Ureter (tissue), 1 donor: ENCODE measurements at places on chromosomes 1 and 21.

DNA sequence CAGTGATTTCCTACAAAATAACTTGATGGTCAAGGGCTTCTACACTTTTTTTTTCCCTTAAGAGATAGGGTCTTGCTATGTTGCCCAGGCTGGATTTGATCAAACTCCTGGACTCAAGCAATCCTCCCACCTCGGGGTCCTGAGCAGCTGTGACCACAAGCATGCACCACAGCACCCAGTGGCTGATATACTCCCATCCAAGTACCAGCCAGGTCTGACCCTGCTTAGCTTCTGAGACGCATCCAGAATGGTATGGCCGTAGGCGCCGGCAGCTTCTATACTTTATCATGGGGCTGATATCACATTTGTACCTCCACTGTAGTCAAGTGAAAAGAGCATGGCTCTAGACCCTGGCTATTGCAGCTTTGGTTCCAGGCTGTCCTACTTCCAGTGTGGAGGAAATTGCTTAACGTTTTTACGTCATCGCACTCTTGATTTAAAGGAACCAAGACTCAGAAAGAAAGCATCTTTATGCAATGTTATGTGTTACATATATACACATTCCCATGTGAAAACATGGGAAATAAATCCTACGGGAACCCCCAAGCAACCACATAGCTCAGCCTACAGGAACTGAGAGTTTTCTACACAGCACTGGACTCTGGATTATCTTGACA, 39.5 kb downstream of the PDPN start:
- no peak for DNase-seq

GRCh38 chr1:84089465-84089864, 54.6 kb upstream of the PRKACB start:
- no peak for DNase-seq

- no peak for DNase-seq
Observed at GRCh38 chr1:232029315-232029714, 402.7 kb downstream of the DISC1 start.

- DNase-seq, result no peak
Observed at GRCh38 chr1:78052685-78053405, 7.1 kb downstream of the GIPC2 start.

DNA sequence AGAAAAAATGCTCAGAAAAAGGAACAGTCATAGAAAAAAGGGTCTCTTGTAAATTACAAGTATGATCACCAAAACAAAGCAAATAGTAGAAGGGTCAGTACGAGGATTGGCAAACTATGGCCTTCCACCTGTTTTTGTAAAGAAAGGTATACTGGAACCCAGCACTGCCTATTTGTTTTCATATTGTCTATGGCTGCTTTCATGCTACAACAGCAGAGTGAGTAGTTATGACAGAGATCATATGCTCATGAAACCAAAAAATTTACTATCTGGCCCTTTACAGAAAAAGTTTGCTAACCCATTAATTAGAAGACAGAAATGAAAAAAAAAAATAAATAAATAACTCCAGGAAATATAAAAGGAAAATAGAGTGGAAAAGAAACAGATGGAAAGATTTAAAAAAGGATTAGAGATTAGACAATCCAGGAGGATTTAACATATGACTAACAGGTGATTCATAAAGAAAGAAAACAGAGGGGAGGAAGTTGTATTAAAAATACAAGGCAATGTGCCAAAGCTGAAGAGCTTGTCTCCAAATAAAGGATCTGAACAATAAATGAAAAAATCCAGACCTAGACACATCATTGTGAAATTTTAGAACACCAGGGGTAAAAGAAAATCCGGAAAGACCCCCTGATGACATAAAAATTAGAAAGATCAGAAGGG, 108.5 kb upstream of the SERTAD4 start:
- no peak for DNase-seq

GRCh38 chr1:196897158-196897828, 9.4 kb downstream of the CFHR4 start:
- DNase-seq, result no peak

DNA sequence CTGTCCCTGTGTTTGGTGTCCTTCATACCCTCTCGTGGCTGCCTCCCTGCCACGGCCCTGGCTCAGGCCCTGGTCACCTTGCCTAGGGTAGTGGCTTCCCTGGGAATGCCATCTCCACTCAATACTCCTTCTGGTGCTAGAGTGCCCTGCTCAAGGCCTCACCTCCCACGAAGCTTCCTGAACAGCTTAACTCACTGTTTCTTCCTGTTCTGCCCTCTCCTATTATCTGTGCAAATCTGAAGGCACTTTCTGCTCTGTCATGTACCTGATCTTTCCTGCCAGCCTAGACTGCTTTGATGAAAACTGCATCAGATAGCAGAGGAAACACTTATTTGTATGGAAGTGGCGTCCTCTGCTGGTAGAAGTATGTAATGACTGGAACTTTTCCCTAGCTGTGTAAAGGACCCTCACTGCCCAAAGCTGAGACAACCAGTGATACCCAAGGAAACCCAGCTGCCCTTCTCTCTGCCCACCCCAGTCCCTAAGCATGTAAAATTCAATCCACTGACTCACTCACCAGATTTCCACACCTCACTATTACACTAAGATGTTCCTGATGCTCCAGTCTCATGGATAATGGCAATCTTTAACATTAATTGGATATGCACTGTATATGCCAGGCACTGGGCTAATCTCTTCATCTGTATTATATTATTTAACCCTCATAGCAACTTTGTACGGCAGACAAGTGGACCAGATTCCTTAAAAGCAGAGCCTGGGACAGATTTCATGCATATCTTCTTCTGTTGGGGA, 36.2 kb upstream of the BTG2 start:
- peak; percentile 63 for DNase-seq

DNA sequence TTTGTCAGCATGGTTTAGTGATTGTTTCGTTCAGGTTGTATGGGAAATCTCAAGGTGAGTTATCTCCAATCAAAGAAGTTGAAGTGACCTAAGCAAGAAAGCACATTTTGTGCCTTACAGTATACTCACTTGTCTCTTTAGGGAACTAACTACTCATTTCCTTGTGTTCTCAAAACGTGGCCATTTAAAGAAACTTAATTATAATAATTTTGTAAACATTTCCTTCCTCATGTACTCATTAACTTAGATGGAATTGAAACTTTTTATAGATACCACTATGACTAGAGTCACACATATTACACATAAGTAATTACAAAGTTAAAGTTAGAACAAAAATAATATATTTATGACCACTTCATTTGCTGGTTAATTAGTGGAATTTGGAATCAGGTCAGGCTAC, 552.6 kb downstream of the MRPL39 start:
- DNase-seq, result no peak

GRCh38 chr1:193476748-193477147, 290.3 kb upstream of the B3GALT2 start:
- DNase-seq, result no peak

GRCh38 chr1:228830954-228831481, 95.7 kb downstream of the RHOU start:
- no peak for DNase-seq

DNA sequence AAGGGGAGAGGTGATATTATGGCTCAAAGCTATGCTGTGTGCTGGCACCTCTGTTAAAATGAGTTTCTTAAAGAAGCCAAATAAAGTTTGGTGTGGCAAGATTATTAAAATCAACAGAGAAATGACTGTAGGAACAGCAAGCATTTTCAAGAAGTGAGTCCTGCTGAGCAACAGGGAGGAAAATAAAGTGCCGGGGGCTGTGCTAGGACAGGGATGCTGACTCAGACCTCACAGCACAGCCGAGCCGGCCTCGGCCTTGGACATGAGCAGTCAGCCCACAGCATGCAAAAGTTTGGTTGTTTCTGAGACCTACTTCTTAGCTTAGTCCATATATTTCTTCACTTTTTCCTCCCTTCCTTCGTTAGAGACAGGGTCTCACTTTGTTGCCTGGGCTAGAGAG, 19.2 kb downstream of the CNIH3 start:
- no peak for DNase-seq

- no peak for DNase-seq
Observed at GRCh38 chr1:93864175-93864574, 14.8 kb downstream of the DNTTIP2 start.

- no peak for DNase-seq
Observed at GRCh38 chr21:15062606-15062965, 2.2 kb downstream of the NRIP1 start.

DNA sequence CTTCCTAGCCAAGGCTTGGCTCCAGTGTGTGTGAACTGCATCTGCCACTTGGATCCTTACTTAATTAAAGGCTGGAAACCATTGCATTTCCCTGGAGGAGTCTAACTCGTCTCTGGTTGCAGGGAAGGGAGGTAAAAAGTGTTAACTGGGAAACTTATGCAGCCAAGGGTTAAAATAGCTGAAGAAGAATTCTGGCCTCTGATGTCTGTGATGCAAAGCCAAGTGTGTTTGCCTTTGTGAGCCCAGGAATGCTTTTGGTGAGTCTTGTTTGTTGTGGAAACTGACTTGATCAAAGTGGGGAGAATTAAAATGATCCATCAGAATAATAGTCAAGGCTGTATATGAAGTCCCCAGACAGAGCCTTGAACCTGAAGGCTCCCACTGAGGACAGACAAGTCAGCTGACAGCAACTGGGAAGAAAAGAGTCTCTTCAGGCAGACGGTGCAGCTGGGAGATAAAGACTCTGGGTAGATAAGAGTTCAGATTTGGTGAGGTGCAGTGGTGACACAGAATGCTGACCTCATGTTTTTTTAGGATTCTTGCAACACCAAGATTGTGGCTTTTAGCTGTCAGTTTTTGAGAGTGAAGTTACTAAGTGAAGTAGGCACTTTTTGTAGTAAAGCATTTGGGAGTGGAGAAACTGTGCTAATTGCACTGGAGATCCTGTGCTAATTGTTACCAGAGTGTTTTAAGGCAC, 59.5 kb upstream of the WLS start:
- DNase-seq, result no peak

GRCh38 chr1:219539645-219540254, 73.2 kb downstream of the ZC3H11B start:
- DNase-seq, result no peak

DNA sequence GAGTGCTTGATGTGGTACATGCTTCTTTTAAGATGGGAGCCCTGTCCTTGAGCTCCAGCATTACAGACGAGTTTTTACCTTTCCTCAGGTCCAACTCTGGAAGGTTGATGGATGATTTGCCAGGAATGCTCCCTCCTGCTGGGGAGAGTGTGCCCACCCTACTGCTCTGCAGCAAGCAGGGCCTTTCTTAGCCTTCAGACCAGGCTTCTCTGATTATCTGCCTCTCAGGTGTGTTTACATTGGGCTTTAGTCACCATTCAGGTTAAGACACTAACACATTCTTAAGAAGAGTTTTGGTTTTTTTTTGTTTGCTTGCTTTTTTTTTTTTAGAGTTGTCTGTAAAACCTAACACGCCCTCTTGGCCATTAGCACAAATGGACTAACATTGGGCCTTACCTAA, 301.8 kb downstream of the KCNT2 start:
- DNase-seq, result no peak

GRCh38 chr21:35004314-35004713, 44.8 kb downstream of the RUNX1 start:
- DNase-seq, result no peak

- DNase-seq, result no peak
Observed at GRCh38 chr1:192461684-192462083, 113.9 kb upstream of the RGS1 start.

DNA sequence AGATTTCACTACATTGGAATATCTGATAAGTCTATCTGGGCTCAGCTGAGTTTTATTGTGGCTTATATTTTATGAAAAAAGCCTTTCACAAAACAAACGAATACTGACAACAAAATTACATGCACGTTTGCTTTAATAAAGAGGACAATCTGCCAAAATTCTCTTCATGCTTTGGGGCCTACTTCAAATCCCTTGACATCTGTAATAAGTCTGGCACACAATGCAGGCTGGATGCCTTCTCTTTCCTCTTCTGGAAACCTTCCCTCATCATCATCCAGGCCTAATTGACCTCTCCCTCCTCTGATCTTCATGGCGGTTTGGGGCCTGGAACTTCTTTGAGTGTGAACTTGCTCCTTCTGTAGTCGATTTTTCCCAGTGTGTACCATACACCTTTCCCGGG, 70.3 kb downstream of the MAP10 start:
- DNase-seq, result no peak

- DNase-seq, result no peak
Observed at GRCh38 chr1:222777977-222778376, 36.9 kb upstream of the DISP1 start.

GRCh38 chr1:108718927-108719655, 6.4 kb downstream of the FNDC7 start:
- no peak for DNase-seq

GRCh38 chr1:150876119-150876454, 312 bp downstream of the ARNT start:
- DNase-seq, result no peak

GRCh38 chr1:240491156-240491555, 120.8 kb downstream of the GREM2 start:
- DNase-seq, result no peak

- no peak for DNase-seq
Observed at GRCh38 chr1:233357595-233358397, 30.3 kb downstream of the MAP3K21 start.

DNA sequence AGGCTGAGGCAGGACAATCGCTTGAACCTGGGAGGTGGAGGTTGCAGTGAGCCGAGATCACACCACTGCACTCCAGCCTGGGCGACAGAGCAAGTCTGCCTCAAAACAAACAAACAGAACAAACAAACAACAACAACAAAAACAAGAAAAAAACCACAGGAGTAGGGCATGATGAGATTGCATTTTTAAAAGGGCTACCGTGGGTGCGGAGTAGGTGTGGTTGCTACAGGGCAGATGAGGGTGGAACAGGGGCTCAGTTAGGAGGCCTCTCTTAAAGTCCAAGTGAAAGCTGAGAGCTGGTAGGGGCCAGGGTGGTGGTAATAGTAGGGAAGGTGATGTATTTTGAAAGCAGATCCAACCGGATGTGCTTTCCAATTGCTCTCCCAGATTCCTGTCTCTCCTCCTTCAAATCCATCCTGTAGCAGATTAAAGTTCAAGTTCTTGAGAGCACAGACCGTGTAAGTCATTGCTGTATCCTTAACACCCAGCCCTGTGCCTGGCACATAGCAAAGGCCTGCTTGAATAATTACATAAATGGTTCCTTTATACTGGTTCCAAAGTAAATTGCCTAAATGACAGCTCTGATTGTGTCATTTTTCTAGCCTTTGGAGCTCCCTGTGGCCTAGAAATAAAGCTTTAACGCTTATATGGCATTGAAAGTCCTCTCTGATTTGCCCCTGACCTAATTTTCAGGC, 4.2 kb upstream of the LINGO4 start:
- DNase-seq, result no peak

DNA sequence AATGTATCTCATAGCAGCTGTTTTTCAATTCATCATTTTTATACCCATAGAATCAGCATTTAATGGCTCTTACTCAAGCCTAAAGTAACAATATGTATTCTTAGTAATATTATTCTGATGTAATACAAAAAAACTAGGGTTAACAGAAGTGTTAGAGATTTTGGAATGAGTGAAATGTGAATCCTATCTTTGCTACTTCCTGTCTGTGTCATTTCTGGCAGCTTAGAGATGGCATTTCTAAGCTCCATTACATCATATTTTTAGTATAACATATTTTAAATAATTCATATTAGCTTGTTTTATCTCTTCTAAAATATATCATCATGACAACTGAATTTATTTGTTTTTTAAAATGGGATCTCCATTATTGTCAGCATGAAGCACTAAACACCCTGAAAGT, 90.2 kb downstream of the LRRC7 start:
- DNase-seq, result no peak
